ENCODE measurements at places on chromosomes 13 and 19. TPM values are rescaled to one million over a fixed set of nuclear protein-coding genes. Genes with fewer than 3 reads are reported as not detected.

Gene ZNF841
- total RNA-seq: 22.6 TPM

Gene CACNA1A
- total RNA-seq: 30.2 TPM

Gene KIR2DL4
- not detected for total RNA-seq

Gene KLK1
- not detected for total RNA-seq

Gene PRTN3
- total RNA-seq: not detected

Gene ZNF221
- total RNA-seq: 13.0 TPM

Gene KCNC3
- total RNA-seq: 0.53 TPM

Gene ADGRE2
- 0.13 TPM for total RNA-seq

Gene KASH5
- not detected for total RNA-seq

Gene FAM216B
- not detected for total RNA-seq

Gene FFAR3
- total RNA-seq: not detected

Gene DMKN
- total RNA-seq: 3.6 TPM

Gene SIGLECL1
- total RNA-seq: not detected

Gene C19orf85
- total RNA-seq: not detected

Gene SMAD9
- total RNA-seq: 8.3 TPM

Gene NLRP4
- not detected for total RNA-seq

Gene CNN1
- 25.2 TPM for total RNA-seq

Gene WDR18
- 34.7 TPM for total RNA-seq

Gene GRIK5
- 3.2 TPM for total RNA-seq

Gene RDH8
- total RNA-seq: not detected

Gene BRME1
- 0.99 TPM for total RNA-seq
